Left renal cortex interstitium (tissue), 4 donors: ENCODE measurements at places on chromosomes 13 and 19. TPM values are rescaled to one million over a fixed set of nuclear protein-coding genes. Genes with fewer than 3 reads are reported as not detected.

GRCh38 chr13:101098873-101099272 is 317.4 kb downstream of the NALCN start:
- DNase-seq: no peak

- DNase-seq: no peak
Observed at GRCh38 chr19:44644402-44645016, 799 bp downstream of the PVR start.

DNA sequence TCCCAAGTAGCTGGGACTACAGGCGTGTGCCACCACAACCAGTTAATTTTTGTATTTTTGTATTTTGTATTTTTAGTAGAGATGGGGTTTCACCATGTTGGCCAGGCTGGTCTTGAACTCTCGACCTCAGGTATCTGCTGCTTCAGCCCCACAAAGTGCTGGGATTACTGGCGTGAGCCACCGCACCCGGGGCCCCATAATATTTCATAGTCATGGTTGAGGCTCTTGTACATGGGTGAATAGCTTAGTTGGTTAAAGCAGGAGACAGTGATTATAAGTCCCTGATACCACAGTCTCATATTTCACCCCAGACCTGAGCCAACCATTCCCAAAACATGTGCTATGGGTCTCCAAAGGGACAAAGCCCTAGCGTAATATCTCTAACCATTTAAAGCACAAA is 26.1 kb downstream of the MBNL2 start:
- no peak for DNase-seq

- no peak for DNase-seq
Observed at GRCh38 chr19:40803857-40804782, 5.1 kb downstream of the EGLN2 start.

DNA sequence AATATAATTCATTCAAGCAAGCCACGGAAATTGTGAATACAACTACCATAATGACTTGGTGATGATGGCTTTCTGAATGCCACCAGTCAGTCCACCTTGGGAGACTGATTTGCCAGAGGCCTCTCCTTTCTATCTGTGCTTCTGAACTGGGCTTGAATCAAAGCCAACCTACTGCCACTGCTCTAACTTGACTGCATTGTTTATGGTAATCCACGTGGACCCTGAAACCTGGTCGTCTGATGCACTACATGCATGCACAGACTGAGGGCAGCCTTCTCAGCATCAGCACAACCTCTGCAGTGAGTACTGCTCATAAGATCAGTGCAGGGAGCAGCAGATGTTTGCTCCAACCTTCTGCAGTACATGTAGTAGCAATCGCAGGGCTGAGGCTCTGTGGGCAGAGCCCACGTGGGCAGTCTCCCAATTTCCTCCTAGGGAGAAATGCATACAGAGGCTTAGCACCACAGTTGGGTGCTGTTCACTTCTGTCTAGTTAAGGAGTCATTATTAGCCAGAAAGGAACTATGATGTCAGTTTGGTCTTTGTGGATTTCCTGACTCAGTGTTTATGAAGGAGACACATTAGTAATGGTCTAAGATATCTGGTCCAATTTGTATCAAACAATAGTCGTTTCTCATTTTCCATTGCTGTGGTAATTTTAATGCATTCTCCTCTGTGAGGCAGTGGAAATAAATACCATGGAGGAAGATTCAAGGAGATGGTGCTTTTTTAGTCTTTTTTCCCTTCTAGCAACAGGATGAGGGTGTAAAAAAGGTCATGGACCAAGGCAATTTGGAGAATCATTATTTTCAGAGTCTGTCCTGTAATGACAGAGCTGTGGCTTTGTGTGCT is 82.5 kb downstream of the AKAP11 start:
- no peak for DNase-seq

DNA sequence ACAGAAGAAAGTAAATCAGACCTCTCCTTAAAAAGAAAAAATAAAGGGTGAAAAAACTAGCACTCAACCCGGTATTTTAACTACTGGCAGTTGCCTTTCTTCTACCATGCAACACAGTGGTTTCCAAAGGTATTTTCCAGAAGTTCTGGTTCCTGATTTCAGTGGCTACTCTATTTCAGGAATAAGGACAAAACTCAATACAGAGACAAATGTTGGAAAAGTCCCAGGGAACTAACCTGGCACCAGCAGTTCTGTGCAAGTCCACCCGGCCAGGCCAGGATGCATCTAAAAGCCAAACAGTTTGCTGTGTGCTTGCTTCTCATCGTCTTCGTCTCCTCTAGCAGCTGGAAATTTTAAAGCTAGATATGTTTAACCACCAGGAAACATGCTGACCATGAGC is 52.5 kb downstream of the FOXO1 start:
- DNase-seq: no peak

- no peak for DNase-seq
Observed at GRCh38 chr19:17467471-17468301, 2.6 kb upstream of the SLC27A1 start.

DNA sequence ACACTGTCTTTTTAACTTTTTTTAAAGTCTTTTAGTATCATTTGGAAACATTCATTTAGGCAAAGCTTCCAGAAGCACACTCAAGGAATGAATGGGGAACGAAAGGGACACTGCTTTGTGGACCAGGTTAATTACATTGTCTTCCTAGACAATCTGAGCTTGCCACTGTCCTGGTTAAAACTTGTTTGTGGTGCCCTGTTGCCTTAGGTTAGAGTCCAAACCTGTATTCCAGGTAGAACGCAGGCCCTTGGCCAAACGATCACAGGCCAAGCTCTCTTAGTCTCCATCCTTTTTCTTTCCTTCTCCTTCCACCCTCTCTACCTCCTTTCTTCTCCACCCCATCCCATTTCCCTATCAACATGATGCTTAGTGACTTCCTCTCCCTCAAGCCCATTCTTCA is 66.8 kb downstream of the ERCC5 start:
- DNase-seq: no peak

GRCh38 chr19:29876414-29876813 is 64.6 kb downstream of the CCNE1 start:
- DNase-seq: no peak

GRCh38 chr19:46482631-46483030 is 11.3 kb upstream of the PNMA8A start:
- DNase-seq: no peak

- no peak for DNase-seq
Observed at GRCh38 chr13:95199896-95200295, 101.4 kb downstream of the ABCC4 start.

DNA sequence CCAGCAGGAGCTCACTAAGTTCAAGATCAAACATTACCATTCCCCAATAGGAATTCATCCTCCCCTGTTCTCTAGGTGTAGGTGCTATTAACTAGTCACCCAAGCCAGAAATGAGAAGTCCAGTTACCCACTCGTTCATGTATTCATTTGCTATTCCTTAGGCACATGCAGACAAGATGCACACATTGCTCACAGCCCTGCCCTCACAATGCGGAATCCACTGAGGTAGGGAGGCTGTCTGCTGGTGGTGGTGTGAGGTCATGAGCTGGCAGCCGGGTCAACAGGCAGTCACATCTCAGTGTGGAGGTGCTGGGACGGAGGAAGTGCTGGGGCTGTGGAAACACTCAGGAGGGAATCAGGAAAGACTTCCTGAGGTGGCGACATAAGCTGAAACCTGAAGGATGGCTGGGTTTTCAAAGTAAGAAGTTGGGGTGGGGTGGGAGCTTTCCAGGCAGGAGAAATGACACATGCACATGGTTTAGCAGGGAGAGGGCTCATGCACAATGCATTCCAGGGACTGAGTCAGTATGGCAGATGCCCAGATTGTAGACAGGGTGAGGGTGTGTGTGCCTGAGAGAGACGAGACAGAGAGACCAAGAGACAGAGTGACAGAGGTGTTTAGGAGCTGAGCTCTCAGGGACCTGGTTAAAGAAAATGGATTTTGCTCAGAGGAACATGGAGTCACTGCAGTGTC is 117.6 kb downstream of the USP12 start:
- DNase-seq: no peak

DNA sequence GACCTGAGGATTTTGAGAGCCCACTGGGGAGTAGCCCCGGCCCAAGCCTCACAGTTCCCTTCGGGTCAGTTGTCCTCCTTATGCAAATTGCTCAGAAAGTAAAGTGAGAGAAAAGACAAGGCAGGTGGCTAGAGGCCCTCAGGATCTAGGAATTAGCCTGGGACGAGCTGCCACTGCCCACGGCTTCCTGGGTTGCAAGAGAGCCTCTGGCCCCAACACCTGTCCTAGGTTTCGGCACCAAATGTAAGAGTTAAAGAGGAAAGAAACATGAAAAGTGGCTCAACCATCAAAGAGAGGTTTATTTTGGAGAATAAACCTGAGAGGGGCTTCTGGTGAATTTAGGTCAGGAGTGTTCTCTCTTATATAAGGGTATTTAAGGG is 25.6 kb downstream of the TMEM255B start:
- DNase-seq: no peak

- no peak for DNase-seq
Observed at GRCh38 chr13:26112843-26113242, 61.0 kb upstream of the SHISA2 start.

DNA sequence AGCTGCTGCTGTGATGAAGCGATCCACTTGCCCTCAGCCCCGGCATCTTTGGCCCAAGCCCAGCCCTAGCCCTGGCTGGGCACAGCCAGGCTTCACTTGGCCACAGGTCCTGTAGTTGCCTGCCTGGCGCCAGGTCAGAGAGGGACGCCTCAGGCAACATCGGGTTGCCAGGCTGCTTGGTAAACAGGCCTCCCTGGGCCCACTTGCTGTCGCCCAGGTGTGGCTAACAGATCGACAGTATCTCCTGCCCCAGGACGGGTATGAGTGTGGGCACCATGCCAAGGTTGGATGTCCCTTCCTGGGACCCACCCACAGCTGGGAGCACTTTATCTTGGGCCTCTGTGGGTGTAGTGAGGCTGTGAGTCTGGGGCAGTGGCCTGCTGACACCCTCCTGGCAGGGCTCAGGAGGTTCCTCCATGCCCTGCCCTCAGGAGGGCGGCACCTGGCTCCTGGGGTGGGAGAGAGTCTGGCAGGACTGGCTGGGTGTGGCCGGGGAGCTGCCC is 27.8 kb downstream of the CARM1 start:
- no peak for DNase-seq

DNA sequence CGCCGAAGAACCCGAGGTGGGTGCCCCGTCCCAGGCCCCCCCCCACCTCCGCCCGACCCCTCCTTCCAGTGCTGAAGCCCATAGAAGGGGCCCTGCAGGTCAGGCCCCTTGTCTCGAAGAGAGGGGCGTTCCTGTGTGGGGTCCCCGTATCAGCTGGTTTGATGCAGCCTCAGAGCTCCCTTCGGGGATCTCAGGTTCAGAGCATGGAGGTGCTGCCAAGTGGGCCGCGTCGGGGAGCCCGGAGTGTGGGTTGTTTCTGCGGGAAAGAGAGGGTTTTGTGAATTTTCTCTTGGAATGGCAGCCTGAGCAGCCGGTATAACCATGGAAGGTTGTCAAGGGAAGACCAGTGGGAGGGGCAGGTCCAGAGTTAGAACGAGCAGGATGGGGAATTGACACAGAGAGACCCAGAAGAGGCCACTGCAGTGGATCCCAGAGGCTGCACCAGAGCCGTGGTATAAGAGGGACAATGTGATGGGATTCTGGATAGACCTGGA is 384 bp downstream of the TRAPPC2B start:
- no peak for DNase-seq

DNA sequence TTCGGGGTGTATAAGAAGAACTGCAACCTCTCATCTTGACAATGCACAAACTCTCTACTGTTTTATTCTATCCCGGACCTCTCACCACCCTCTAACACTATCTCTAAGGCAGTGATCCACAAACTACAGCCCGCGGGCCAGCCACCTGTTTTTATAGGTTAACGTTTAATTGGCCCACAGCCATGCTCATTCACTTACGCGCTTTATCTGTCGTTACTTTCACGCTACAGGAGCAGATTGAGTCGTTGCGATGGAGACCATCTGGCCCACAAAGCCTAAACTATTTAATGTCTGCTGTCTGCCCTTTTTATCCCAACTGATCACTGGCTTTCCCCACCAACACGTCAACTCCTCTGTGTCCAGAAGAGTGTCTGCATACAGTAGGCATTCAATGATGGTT is 158.9 kb downstream of the CACNA1A start:
- DNase-seq: no peak

DNA sequence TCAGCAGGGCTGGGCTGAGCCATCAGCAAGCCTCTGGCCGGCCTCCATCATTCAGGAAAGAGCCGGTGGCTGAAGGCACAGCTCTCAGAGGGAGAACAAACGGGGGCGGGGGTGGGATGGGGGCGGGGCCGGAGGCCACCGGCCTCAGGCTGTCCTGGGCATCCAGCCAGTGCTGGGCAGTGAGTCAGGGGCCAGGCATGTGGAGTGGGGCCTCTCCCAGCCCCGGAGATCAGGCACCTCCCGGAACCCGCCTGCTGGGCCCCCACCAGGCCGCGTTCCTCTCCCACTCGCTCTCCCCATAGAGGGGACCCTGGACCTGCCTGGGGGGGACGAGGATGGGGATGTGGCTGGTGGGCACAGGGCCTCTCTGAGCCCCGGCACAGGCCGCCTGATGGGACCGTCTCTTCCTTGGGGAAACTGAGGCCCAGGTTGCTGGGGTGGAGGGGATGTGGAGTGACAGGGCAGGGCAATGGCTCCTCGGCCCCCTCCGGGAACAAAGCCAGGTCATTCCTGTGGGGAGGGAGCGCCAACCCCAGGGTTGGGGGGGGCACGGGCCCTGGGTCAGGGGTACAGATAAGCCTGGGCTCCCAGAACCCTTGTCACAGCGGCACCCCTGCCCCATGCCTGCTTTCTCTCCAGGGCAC is 12.9 kb downstream of the SPC24 start:
- DNase-seq: no peak

GRCh38 chr19:46787040-46787330 is 1.4 kb downstream of the SLC1A5 start:
- DNase-seq: no peak

DNA sequence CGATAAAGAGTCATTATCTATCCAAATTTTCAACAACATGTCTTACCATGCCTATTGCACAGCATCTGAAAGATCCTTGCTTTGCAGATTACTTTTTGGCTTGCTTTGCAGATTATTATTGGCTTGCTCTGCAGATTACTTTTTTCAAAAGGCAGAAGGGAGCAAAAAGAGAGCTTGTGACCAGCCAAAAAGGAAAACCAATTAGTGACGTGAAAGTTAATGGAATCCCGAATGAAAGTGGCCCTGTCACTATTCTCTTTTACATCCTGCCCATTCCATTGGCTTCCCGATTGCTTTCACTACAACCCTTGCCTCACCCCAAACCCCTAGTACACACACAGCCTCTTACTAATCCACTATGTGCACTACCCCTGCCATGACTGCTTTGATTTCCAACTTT is 81.3 kb downstream of the LHFPL6 start:
- DNase-seq: no peak

GRCh38 chr13:26051231-26051656 is 572 bp downstream of the SHISA2 start:
- DNase-seq: no peak

- DNase-seq: no peak
Observed at GRCh38 chr19:6800991-6801484, 28.5 kb downstream of the VAV1 start.

Gene SIGLEC14
- 1.1 TPM for polyA plus RNA-seq

Gene ZNF99
- 1.5 TPM for polyA plus RNA-seq

Gene PCDH8
- 0.09 TPM for polyA plus RNA-seq

Gene TTYH1
- 10.9 TPM for polyA plus RNA-seq
